CD8-positive, alpha-beta memory T cell (primary cell): ENCODE measurements at places on chromosomes 3 and 15. TPM values are rescaled to one million over a fixed set of nuclear protein-coding genes. Genes with fewer than 3 reads are reported as not detected.

TJP1 gene
- not detected for total RNA-seq

MESP2 gene
- total RNA-seq = not detected

RASA2 gene
- 34.0 TPM for total RNA-seq

CD86 gene
- total RNA-seq = 0.95 TPM

GABRG3 gene
- total RNA-seq = not detected

BSN gene
- total RNA-seq = 0.33 TPM

CCR8 gene
- total RNA-seq = 5.3 TPM

FANCD2 gene
- 56.2 TPM for total RNA-seq

COL8A1 gene
- not detected for total RNA-seq
